Effector memory CD4-positive, alpha-beta T cell (primary cell): ENCODE measurements at places on chromosomes 1 and 21.

GRCh38 chr1:183097438-183098051, 74.3 kb downstream of the LAMC1 start:
- H3K4me1 ChIP-seq = no peaks in the 10 kb centered on the region
- peaks cover 3% of the 10 kb centered on the region for H3K27me3 ChIP-seq
- H3K36me3 ChIP-seq = no peaks in the 10 kb centered on the region
- no peak overlapping the region for H3K4me3 ChIP-seq

DNA sequence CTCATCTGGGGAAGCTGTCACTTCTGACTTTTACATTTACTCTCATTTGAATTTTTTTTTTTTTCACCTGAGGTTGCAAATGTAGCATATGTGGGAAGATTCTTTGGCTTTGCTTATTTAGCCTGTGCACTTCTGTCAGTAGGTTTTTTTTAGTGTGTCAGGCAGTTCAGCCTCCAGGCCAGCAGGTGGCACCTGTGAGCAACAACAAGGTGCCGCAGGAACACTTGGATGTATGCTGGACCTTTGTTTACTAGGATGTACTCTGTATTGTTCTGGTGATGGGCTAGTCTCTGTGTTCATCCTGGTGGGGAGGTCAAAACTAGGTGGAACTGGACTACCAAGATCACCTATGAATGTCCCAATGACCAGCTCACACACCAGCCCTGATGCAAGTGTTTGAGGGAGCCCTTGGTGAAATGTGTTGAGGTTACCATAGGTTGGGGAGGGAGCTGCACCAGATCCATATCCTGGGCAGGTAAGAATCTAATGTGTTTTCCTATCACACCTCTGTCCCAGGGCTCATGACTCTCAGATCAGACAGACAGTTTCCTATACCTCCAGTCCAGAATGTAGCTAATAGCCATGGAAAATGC, 618.2 kb downstream of the BRINP3 start:
- H3K27me3 ChIP-seq = no peaks in the 10 kb centered on the region
- H3K36me3 ChIP-seq = no peaks in the 10 kb centered on the region
- no peak for DNase-seq
- H3K4me1 ChIP-seq = no peaks in the 10 kb centered on the region
- H3K4me3 ChIP-seq = no peak overlapping the region

DNA sequence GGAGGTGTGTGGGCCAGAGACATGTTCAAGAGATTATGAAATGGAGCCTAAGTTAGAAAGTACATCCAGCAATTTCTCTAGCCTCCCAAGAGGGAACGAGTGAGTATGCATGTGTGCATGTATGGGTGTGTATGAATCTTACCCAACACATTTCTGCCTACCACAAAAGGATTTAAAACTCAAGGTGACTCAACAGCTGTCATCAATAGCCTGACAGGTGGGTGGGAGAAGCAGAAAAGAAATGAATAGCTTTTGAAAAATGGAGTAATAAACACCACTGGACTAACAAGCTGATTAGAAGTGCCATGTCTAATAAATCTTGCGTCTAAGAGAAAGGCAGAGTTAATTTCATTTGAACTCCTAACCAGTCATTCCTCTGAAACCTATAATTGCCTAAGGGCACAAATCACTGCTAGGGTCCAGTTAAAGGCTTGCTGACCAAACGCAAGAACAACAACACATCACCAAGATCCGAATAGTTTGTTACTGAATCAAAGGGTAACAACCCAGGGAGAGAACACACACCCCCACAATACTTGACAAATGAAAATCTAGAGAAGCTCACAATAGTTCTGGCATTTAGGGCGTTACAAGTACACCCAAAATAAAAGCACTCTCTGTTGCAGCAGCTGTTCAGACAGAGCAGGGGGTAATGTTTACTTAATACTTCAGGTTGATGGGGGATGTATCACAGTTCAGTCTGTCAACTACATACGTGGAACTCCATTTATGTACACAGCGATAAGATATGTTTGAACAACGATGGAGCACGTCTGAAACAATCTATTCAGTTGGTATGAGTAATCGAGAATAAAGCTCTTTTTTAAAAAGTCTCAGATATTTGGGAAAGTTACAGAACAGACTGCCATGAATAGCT, 1.4 kb downstream of the KIAA0319L start:
- no peak overlapping the region for H3K4me3 ChIP-seq
- H3K27ac ChIP-seq = no peak overlapping the region
- no peak for DNase-seq
- H3K4me1 ChIP-seq = peaks cover 25% of the 10 kb centered on the region
- H3K27me3 ChIP-seq = no peaks in the 10 kb centered on the region

DNA sequence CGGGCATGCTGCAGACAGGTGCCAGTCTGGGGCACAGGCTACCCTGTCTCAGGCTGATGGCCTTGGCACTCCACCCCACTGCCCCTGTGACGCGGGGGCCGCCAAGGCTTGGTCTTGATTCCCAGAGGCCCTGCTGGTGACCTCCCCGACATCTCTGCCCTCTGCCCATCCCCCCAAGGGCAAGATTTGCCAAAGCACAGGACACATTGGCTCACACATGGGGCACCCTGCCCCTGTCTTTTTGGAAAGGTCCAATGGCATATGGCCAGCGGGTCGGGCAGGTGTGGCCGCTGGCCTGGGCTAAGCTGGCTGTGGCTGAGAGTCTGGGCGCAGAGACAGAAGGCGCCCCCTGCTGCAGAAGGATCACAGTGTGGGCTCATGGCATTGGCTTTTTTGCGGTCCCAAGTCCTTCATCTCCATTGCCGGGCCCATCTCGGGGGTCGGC, 4.6 kb downstream of the MIB2 start:
- no peak for DNase-seq
- H3K36me3 ChIP-seq = no peaks in the 10 kb centered on the region

- no peak overlapping the region for H3K27ac ChIP-seq
- no peaks in the 10 kb centered on the region for H3K27me3 ChIP-seq
- DNase-seq = no peak
- peaks cover 8% of the 10 kb centered on the region for H3K36me3 ChIP-seq
- no peaks in the 10 kb centered on the region for H3K4me1 ChIP-seq
These were observed 25.1 kb downstream of the SYNJ1 start for GRCh38 chr21:32702702-32703101.

DNA sequence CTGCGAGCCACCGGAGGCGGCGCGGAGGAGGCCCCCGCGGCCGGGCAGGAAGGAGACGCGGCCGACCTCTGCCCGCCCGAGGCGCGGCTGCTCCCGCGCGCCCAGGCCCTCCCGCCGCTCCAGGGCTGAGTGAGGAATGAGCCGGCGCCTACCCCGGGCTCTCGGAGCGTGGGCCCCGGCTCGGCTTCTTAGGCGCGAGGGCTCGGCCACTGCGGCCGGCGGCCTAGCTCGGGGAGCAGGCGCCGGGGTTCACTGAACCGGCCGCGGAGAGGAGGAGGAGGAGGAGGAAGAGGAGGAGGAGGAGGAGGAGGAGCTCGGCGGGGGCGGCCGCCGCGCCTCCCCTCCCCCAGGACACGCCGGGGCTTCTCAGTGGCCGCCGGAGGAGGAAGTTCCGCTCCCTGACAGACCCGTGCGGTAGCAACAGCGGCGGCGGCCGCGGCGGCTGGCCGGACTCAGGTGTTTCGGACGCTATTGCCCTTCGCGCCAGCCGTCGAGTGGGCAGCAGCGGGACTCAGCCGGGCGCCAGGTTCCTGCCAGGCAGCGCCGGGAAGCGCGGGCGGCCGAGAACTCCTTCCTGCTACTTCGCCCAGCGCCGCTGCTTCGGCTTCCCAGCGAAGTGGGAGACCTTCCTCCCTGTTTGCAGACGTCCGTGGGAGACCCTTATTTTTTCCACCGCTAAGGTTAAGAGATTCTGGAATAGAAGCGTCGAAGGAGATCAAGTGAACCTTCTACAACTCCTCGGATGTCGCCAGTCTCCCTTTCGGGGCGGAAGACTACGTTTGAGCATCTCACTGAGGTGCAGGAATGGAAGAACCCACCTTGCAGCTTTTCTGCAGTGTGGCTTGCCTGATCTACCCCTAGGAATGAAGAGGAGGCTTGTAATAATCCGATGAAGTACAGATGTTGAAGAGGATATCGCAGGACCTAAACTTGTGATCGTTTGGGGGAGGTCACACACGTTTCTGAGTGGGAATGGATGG, at the start of gene MAN1A2:
TSS of gene MAN1A2 (plus strand) at position 404 of the 980 bp plus-strand sequence. CDS start 735 bp downstream, outside the sequence.
- H3K4me3 ChIP-seq = peak within 1 kb of the TSS; percentile 83
- no peaks in the 10 kb centered on the region for H3K27me3 ChIP-seq
- peak within 1 kb of the TSS; percentile 85 for H3K27ac ChIP-seq
- peaks cover 9% of the 10 kb centered on the region for H3K4me1 ChIP-seq
- H3K36me3 ChIP-seq = no peaks in the 10 kb centered on the region
- DNase-seq = peak; percentile 59
